ENCODE measurements at places on chromosomes 4 and X. TPM values are rescaled to one million over a fixed set of nuclear protein-coding genes. Genes with fewer than 3 reads are reported as not detected.

Gene SORCS2
- total RNA-seq = 8.2 TPM

Gene ARL9
- total RNA-seq = not detected

Gene STATH
- not detected for total RNA-seq

DNA sequence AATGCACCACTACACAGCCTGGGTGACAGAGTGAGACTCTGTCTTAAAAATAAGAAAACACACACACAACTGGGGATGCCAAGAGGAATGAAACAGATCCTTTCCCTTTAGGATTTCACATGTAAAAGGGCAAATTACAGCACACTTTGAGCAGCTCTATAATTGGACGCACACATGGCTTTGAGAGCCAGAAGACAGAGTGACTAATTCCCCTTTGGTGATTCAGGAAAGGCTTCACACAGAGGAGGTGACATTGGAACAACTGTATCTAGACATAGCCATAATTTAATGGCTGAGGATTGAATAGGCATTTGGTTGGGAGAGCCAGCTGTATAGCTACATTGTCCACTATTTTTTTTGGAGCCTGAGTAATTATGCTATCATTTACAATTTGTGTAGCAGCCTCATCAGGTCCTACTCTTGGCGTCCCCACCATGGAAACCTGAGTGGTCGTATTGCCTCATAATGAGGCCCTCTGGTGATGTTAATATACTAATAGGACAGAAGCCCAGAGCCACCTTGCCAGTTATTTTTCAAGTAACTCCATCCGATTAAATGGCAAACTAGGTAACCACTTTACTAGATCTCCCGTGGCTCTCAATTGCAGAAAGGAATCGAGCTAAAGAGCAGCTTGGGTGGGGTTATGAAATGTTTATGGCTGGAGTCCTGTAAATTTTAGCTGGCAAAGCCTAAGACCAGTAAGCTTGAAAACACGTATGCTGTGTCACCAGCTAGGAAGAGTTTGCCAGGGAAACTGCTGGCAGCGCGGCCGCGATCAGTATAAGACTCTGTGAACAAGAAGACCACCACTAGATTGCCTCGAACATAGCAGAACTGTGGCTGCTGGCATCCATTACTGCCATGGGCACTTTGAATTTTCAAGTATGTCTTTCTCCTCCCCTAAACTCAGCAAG lies 8.5 kb upstream of the PPEF1 start:
- DNase-seq = no peak

Gene CLGN
- not detected for total RNA-seq

DNA sequence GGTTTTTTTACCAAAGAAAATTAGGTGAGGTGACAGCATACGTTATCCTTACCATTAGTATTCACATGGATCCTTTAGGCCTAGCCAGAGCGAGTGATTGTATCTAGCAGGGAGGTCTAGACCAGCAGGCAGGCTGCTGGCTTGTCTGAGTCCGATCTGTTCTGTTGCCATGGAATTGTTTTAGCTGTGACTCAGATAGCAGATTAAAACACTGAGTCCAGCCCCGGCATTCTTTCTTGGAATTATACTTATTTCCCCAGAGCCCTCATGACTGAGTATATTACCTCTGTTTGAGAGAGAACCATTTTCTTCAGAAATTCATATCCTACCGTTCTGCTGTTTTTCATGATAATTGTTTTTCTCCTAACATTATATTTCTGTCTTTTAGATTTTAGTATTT lies 37.4 kb downstream of the OCRL start:
- no peak for DNase-seq

Gene KIT
- 27.8 TPM for total RNA-seq
